ENCODE measurements at places on chromosomes 5 and 9.

- DNase-seq, result no peak
Observed at GRCh38 chr9:121700165-121700831, 48.9 kb downstream of the DAB2IP start.

- no peak for DNase-seq
Observed at GRCh38 chr9:3916411-3916810, 383.5 kb downstream of the GLIS3 start.

- DNase-seq, result no peak
Observed at GRCh38 chr5:60945813-60946187, 795 bp downstream of the NDUFAF2 start.

DNA sequence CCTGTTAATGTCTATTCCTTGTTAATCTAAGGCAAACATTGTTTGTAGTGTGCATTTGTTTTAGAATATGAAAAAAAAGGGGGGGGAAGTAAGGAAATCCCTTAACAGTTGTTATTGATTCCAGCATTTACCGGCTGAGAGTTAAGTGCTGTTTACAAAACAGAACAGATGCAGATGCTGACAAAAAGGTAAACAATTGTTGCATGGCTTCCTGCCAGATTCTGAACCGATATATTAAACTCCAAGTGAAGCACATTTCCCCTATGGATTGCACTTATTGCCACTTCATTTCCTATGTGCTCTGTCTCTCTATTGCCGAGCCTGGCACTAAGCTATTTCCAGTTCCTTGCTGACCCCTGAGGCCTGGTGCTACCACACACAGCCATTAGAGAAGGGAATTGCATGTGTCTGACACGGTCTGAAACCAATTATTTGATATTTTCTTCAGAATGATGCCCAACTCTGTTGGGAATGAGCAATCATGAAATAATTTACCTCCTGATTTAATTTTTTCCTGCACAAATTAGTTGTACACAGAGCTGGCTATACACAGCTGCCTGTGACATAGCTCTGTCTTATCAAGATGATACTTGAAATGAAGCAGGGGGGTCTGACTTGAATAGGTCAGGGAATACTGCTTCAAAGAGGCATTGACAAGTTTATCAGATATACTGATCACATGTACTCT is 109.8 kb downstream of the KIAA0825 start:
- DNase-seq, result no peak

DNA sequence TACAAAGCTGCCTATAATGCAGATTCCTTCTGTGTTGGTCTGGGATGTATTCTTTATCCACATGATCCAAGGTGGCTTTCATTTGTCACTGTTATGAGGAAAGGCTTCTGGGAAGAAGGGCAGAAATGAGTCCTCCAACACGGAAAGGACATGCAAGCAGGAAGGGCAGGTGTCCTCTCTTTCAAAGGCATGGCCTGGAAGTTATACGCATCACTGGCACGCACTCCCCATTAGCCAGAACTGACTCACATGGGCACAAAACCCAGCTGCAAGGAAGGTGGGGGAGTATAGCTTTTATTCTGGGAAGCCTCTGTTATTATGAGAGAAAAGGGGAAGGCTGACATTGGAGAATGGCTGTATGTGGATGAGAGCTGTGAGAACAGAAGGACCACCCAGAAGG is 141.3 kb upstream of the ZNF618 start:
- DNase-seq, result no peak

DNA sequence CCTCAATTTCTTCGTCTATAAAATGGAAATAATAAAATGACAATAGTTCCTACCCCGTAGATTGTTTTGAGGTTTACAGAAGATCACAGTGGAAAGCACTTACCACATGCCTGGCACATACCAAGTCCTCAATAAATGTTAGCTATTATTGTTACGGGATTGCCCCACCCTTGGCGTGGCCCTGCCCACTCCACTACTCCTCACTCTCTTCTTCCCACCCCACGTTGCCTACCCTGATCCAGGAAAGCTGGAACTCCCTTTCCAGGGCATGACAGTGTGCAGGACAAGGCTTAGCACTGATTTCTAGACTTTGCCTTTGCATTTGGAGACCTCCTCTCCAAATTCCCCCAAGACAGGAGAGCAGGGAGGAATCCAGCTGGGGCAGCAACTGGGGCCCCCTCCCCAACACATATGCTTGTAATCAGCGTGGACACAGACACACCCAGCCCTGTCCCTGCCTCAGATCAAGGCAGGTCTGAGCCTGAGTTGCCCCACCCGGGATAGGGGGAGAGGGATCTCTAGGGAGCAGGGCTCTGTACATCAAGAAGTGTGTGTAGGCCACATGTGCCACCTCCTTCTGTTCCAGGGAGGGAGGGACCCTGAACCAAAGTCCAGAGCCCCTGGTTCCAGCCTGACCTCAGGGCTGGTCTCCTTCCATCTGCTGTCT is 6.7 kb downstream of the SLC4A9 start:
- no peak for DNase-seq
